Stomach (tissue), 19 donors: ENCODE measurements at places on chromosomes 2 and 18.
A peak's percentile ranks its signal among the peaks of the same experiment; 100 is the strongest.

- no peak for DNase-seq
Observed at GRCh38 chr18:5584746-5585417, 41.1 kb upstream of the EPB41L3 start.

DNA sequence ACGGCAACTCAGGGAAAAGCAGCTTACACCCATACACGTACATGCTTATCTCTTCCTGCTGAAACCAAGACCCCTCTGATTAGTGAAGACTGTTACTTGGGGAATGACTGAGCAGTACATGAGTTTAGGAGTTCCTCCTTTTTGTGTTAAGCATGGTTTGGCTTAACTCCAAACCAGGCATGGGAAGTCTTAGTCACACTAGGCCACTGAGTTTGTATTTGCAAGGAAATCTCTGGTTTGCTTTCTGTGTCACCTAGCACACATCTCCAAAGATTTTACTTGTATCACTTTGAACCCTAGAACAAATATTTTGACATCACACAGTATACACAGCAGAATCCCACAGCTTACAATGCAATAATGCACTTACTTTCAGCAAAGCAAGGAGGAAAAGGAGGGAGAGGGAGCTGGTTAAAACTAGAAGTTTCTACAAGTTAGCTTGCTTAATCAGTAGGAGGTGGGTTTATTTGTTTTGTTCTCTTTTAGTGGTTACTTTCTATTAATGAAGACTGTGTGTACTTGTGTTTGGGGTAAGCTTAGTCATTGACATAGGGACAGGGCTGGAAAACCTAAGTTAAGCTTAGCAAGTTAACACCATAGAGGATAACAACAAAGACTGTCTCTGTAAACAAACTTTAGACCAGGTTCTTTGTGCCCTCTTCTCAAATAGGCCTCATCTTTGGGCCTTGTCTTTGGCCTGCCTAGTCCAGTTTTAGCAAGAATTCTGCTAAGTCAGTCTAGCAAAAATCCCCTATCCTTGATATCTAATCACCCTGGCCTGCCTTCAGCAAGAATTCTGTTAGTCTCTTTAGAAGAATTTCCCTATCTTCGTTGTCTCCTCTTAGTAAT is 219.4 kb downstream of the MREG start:
- peak; percentile 80 for DNase-seq

DNA sequence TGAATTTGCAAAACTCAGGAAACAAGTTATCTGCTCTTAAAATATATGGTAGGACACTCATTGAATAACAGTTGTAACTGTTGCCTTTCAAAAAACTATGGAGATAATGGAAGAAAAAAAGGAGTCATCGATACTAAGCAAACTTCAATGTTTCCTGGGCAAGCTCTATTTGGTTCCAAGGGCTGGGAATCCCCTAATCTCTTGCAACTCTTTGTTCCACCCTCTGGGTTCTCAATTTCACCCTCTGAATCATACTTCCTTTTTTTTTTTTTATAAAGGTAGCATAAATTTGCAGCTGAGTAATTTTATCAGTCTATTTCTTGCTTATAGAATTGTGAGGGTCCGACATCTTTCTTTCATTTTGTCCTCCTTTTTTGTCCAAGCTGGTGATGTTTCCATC is 36.7 kb downstream of the SLC9A4 start:
- DNase-seq = no peak

DNA sequence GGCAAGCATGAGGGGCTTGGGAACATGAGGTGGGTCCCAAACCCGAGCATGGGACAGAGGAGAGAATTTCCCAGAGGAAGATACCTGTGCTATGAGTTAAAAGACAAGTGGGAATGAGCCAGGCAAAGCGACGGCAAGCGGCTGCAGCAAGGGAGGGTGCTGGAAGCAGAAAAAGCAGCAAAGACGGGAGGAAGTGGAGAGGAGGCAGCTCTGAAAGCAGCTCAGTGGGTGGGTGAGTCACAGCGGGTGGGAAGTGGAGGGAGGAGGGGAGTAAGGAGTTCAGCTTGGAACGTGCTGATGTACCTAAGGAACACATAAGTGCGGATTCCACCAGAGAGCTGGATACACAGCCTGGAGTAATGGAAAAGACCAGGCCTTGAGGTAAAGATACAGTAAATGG is 41.4 kb downstream of the THUMPD2 start:
- no peak for DNase-seq

DNA sequence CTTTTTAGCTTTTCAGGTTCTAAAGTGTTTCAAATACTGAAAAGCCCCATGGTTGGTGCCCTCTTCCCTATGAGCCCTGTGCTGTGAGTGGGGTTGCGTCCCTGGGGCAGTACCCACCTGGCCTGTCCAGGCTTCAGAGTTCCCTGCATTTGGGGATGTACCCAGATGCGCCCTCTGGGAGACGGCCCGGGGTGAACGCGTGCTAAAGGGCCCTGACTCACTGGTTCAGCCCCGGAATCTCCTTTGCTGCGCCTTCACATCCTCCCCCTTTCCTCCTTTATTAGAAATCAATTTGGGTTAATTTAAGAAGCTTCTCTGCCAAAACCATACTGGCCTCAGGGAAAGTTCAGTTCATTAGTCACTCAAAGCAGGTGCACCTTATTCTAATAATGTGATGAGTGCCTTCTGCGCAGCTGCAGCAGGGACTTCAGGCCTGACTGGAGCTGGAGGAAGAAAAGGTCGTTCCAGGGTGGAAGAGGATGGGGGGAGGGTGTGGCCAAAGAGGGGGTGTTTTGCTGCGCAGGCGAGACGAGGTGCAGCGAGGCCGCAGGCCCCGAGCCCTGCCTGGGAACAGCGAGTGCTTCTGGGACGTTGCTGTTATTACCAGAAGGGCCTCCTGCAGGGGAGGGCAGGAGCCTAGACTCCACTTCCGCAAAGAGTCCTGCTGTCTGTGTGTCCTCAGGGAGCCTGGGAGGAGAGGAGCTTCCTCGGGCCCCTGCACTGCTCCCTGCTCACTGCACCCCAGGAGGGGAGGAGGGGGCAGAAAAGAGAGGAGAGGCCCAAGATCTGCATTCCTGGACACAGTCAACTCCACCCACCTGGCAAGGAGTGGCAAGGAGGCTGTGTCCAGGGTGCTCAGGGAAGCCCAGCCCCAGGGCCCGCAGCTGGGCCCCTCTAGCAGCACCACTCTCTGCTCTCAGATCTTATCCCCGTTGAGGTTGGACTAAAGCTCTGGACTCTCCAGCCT is 223.2 kb upstream of the PXDN start:
- no peak for DNase-seq

GRCh38 chr2:38671303-38671702 is 5.4 kb downstream of the GALM start:
- DNase-seq = no peak

GRCh38 chr2:101435001-101435862 is 39.7 kb downstream of the RFX8 start:
- peak; percentile 77 for DNase-seq

DNA sequence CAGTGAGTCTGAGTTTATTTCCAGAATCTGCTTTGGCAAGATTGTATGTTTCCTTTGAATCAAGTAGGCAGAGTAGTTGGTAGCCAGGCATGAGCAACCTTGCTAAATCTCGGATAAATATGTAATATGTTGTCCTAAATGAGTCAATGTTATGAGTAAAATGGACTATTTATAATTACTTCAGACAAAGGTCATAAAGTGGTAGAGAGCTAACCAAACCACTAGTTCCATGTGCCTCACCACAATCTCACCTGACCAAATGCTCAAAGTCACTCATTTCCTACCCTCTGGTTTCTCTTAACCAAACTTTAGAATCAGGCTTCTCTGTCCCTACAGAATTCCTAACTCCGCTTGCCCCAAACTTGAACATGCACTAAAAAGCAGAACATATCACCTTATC is 261.2 kb upstream of the FSIP2 start:
- no peak for DNase-seq

DNA sequence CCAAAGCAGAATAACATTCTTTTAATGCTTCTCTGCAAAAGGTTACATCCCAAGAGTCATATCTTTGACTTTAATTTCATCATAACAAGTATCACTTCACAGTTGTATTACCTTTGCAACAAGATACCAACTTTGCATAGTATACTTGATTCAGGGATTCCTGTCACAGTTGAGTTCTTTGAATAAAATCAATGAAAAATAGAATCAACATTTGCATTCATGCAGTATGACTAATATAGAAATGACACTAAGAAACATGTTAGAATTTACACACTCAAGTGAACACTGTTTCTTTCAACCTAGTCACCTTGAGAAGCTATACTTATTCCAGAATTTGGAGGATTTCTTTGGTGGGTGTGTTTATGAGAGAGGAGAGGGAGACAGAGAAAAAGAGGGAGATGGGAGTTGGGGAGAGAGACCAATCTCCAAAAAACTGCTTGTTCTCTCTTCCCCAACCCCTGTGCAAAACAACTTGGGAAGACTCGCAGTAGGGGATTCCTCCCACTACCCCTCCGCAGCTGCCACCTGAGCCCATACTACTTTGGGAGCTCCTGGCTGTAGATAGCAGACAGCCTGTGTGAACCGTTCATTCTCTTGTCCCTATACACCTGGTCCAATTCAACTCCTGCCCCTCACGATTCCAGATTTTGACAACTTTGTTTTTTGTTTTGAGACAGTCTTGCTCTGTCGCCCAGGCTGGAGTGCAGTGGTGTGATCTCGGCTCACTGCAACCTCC is 57.7 kb downstream of the PELI1 start:
- DNase-seq = no peak

GRCh38 chr2:46284796-46285195 is 12.4 kb upstream of the EPAS1 start:
- no peak for DNase-seq

- no peak for DNase-seq
Observed at GRCh38 chr2:46117379-46117778, 179.8 kb upstream of the EPAS1 start.

GRCh38 chr2:150733051-150733618 is 245.7 kb upstream of the RND3 start:
- DNase-seq = no peak

GRCh38 chr2:102063487-102063911 is 71.7 kb downstream of the IL1R2 start:
- peak; percentile 76 for DNase-seq

DNA sequence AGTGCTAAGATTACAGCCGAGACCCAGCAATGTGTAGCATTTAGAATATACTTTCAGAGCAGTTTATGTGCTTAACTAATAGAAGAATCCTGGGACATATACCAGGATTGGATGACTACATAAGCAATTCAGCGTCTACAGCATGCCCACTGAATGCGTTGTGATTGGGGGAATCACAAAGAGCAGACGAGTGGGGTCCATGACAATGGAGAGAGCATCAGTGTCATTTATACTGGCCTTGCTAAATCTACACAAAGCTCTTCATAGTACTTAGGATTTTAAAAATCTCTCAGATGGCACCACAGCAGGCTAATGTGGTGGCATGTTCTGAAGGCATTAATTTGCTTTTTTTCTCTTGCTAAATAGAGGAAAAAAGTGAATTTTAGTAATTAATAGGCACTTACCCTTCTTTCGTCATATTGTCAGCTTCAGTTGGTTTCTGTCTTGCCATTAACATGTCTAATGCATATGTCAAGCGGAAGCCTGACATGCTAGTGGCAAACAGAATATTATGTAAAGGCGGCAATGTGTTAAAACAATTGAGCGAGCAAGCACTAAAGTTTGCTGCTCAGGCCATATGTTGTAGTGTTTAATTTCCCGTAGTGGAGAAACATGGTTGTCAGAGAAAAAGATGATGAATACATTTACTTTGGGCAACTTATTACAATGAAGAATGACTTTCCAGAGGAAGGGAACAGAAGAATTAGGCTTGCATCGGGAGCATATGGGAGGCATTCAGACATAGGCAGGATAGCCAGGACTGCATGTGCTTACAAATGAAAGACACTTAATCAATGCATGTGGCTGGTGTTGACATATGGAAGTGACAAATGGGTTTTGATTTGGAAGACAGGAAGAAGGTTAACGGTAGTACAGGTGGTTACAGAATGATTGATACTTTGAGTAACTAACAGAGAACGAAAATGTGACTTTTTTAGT is 145.2 kb downstream of the ICOS start:
- DNase-seq = no peak

- DNase-seq = no peak
Observed at GRCh38 chr18:36468161-36468560, 170.6 kb downstream of the FHOD3 start.

- no peak for DNase-seq
Observed at GRCh38 chr2:136351684-136352083, 233.7 kb upstream of the CXCR4 start.

DNA sequence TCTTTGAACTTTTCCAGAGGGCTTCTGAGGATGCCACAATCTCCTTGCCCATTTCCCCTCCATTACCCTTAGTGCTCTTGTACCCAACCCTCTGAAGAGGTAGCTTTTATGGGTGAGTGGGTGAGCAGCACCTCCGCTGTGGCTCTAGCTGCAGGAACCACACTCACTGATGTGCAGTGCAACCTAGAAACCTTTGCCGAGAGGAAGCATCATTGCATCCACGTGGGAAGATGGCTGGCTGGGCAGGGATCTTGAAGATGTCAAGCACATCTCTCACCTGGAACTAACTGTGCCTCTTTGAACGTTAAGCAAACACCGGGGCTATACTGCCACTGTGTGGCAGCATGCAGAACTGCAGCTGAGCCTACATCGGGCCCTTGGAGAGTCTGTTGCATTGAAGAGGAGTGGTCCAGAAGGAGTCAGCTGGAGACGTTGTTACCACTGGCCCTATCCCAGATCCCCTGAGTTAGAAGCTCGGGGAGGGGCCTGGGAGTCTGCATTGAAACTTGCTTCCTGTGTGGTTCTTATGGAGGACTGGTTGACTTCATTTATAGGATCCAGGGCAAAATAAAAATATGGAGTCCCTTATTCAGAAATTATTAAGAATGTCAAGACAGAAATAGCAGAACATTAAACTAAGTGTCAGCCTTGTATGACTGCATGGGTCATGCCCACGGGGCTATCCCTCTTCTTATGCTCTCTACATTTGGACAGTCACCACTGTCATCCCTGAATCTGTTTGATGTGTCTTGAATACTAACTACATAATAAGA is 28.7 kb downstream of the IGFBP5 start:
- peak; percentile 79 for DNase-seq

- no peak for DNase-seq
Observed at GRCh38 chr2:145431181-145431951, 911.4 kb upstream of the ZEB2 start.

DNA sequence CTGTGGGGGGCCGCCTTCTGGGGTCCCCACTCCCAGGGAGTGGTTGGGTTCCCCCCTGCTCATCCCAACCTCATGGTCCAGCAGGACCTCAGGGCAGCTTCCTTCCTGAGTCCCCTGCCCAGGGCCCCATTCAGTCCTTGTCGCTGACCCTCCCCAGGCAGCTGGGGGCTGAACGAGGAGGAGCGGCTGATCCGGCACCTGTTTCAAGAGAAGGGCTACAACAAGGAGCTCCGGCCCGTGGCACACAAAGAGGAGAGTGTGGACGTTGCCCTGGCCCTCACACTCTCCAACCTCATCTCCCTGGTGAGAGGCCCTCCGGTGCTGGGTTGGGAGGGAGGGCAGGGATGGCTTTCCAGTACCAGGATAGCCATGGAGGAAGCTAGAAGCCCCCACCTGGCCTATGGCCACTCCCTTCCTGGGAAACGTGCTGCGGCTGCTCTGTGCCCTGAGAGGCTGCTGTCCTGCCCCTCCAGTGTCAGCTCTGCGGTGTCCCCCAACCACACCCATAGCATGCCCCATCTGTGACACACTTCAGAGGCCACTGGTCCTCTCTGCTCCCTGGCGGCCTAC is 497 bp downstream of the CHRND start:
- no peak for DNase-seq

- no peak for DNase-seq
Observed at GRCh38 chr18:59570101-59570775, 127.0 kb downstream of the CCBE1 start.

GRCh38 chr18:6414118-6414722 is 491 bp downstream of the L3MBTL4 start:
- DNase-seq = peak; percentile 88

GRCh38 chr18:79640875-79641274 is 38.7 kb upstream of the CTDP1 start:
- no peak for DNase-seq
